ENCODE measurements at places on chromosomes 6 and 20.

DNA sequence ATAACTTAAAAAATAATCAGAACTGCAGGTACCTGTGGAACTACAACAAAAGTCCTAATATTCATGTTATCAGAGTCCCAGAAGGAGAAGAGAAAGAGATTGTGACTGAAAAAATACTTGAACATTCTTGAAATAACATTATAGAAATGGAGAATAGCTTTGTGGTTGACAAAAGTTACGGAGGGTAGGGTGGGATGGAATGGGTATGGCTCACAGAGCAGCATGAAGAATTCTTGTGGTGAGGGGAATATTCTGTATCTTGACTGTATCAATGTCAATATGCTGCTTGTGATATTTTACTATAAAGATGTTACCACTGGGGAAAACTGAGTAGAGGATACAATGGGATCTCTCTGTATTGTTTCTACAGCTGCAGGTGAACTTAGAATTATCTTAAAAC lies 122.5 kb downstream of the DST start:
- DNase-seq, result no peak

- DNase-seq, result no peak
Measured at GRCh38 chr20:21391185-21391971, 5.9 kb downstream of the NKX2-4 start.

DNA sequence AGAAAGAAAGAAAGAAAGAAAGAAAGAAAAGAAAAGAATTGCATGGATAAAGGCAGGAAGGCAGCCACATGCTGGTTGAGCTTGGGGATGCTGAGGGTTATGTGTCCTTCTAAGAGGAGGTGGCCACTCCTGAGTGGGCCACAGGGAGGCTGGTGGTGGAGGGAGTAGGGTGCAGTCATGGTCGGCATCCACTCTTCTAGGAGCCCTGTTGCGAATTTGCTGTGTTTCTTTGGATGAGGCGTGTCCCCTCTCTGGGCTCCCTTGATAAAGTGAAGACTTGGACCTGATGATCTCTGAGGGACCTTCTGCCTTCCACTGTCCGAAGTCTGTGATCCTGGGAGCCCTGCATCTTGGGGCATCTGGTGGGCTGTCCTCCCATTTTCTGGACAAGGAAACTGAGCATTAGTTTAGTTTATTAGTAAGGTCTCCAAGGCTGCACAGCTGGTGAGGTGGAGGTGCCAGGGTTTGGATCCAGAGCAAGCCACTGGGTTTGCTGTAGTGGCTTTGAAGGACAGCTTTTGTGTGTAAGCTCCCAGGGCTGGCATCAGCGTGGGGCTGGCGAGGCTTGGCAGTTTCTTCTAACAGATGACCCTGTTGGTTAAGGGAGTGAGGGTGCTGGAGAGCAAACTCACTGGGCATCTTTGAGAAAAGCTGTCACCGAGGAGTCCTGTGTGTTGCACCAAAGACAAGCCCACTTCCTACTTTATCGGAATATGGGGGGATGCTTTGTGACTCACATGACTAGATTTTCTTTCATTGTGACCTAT lies 4.3 kb downstream of the DLGAP4 start:
- DNase-seq, result no peak

GRCh38 chr6:46395530-46395929 lies 95.7 kb downstream of the RCAN2 start:
- DNase-seq, result no peak

DNA sequence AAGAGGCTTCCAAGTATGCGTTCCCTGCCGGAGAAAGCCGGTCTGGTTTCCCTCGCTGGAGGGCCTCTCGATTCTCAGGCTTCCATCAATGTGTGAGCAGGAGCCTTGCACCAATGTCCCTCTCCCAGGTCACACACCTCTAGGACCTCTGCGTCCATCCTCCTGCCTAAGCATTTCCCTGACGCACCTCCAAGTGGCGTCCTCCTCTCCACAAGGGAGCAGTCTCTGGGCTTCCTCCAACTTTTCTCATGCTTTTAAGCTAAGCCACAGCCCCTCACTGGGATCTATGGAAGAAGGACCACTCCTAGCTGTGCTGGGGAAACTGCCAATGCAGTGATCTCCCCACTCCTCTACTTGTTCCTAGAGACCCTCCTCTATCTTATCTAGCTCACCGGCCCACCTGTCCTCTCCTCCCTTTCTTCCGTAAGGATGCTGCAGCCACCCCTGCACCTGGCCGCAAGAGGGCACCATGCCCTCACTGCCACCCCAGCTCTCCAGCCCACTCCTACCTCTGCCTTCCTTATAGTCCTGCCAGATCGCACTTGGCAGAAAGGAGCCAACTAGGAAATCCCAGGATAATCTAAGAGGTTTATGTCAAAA lies 258.7 kb downstream of the LRFN2 start:
- peak; percentile 54 for DNase-seq
